ENCODE measurements at places on chromosomes 1 and 21. TPM values are rescaled to one million over a fixed set of nuclear protein-coding genes. Genes with fewer than 3 reads are reported as not detected.
A peak's percentile ranks its signal among the peaks of the same experiment; 100 is the strongest.

Gene FCAMR
- total RNA-seq = not detected

GRCh38 chr1:58709540-58710175, 9.8 kb upstream of the MYSM1 start:
- no peak for DNase-seq

DNA sequence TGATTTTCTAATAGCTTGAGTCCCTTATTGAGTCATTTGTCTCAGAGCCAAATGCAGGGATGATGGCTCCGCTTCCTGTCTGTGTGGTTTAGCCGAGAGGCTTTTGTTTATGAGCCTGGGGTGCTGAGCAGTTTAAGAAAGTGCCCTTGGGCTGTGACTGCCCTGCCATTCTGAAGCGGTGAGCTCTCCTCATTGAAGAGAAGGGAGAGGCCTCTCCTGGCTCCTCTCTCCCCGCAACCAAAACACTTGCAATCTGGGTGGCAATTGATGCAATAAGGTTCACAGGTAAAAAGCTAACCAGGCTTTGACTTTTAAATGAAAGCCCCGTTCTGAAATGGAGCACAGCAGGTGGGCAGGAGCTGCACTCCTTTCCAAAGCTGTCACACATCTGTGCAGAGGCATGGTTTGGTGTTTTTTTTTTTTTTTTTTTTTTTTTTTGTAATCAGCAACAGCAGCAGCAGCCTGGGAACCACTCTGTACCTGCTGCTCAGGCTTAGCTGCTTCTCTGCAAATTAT, 403.7 kb downstream of the SIPA1L2 start:
- peak; percentile 33 for DNase-seq

DNA sequence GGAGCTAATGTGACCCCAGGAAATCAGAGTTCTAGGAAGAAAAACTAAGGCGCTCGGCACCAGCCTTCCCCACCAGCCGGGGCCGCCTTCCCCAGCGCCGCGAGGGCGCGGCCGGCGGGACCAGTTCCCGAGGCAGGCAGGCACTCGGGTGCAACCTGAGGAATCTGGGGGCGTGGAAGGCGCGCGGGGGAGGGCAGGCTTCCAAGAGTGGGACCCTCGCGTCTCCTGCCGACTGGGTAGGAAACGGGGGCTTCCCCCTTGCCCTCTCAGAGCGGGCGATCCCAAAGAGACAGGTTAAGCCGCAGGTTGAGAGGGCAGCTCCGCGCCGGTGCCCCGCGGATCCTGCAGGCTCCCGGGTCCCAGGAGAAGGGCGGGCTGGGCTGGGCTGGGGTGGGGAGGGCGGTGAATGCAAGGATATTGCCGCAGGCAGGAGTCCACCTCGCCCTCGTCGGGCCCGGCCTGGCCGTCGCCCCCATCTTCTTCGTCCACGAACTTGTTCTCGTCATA, 431 bp downstream of the ARPC5 start:
- DNase-seq = peak; percentile 80

Data from H7 (cell line).